Bone marrow (tissue), 2 donors: ENCODE measurements at places on chromosomes 1 and 21.

DNA sequence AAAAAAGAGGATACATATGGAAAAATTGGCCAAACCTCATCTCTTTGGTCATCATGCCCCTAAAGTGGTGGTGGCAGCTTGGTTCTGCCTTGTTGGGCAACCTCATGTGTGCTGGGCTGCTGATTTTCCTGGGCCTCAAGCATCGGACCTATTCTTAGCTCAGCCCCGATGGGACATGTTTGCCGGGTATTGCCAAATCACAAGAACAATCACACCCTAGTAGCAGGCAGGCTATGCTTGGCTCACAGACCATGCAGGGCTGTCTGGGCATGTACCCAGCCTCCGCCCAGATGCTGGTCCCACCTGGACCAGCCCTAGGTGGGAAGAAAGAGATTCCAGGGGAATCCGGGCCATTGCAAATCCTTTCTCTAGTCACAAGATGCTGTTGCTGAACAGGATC, 189.4 kb upstream of the FGGY start:
- no peak for DNase-seq

GRCh38 chr1:115133440-115133839, 44.1 kb upstream of the TSPAN2 start:
- DNase-seq: no peak

GRCh38 chr1:191608367-191608766, 549.9 kb upstream of the RGS18 start:
- DNase-seq: no peak

DNA sequence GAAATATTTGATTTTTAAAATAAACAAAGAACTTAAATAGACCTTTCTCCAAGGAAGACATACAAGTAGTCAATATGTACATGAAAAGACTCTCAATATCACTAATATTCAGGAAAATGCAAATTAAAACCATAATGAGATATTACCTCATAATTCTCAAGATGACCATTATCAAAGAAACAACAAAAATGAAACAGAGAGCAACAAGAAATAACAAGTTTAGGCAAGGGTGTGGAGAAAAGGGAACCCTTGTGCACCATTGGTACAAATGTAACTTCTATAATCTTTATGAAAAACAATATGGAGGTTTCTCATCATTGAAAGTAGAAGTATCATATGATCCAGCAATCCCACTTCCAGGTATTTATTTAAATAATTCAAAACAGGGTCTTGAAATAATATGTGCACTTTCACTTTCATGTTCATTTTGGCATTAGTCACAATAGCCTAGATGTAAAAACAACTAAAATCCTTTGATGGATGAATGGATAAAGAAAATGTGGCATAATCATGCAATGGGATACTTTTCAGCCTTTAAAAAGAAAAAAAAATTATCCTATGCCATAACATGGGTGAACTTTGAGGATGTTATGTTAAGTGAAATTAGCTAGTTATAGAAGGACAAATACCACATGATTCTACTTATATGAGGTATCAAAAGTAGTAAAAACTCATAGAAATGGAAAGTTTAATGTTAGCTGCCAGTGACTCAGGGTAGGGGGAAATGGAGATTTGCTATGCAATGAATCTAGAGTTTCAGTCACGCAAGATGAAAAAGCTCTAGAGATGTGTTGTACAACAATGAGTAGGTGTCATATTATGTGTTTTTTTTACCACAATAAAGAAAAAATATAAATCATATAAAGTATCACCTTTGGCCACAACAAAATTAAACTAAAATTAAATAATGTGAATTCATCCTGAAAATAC, 114.5 kb upstream of the LYPLAL1 start:
- DNase-seq: no peak

DNA sequence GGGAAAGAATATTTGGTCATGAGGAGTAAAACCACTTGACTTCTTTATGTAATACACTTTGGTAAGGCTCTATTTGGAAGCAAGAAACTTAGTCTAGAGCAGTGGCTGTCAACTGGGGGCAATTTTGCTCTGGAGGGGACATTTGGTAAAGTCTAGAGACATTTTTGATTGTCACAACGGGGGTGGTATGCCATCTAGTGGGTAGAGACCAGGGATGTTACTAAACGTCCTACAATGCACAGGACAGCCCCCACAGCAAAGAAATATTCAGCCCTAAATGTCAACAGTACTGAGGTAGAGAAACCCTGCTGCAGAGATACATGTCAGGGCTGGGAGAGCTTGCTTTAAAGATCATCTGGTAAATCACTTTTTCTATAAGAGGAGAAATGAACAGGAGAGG, 13.5 kb downstream of the FUCA1 start:
- DNase-seq: no peak

- DNase-seq: peak; percentile 69
Measured at GRCh38 chr1:181134543-181135436, 46.3 kb downstream of the IER5 start.

DNA sequence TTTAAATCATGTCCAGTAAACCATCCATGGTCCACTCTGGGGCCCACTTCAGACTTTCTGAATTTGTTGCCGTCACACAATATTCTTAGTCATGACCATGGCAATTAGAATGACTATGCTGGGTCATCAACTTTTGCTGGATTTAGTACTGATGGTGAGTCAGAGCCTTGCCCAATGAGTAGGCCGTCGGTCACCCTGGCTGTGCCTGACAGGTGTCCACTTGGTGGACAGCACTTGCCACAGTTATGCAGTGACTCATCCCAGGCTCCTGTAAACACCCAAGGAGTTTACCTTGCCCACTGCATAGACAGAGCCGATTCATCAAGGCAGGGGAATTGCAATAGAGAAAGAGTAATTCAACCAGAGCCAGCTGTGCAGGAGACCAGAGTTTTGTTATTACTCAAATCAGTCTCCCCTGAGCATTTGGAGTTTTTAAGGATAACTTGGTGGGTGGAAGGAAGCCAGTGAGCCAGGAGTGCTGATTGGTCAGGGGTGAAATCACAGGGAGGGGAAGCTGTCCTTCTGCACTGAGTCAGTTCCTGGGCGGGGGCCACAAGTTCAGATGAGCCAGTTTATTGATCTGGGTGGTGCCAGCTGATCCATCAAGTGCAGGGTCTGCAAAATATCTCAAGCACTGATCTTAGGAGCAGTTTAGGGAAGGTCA, 333.8 kb downstream of the PTPRU start:
- DNase-seq: no peak
